Epithelial cell of proximal tubule (primary cell): ENCODE measurements at places on chromosomes 1 and 21. TPM values are rescaled to one million over a fixed set of nuclear protein-coding genes. Genes with fewer than 3 reads are reported as not detected.

COL8A2 gene
- total RNA-seq = 0.06 and 0.65 TPM in 2 replicates

RBM11 gene
- total RNA-seq = 0.23 and 1.0 TPM in 2 replicates

KIF26B gene
- total RNA-seq = 2.8 and 2.9 TPM in 2 replicates

KIF1B gene
- total RNA-seq = 16.6 and 20.9 TPM in 2 replicates

FCGR1A gene
- total RNA-seq = not detected in 2 replicates

PER3 gene
- 2.4 and 2.5 TPM in 2 replicates for total RNA-seq

RPE65 gene
- not detected in 2 replicates for total RNA-seq

AIM2 gene
- 0.29 TPM in 1 of 2 replicates, not detected in the other for total RNA-seq

LCE2A gene
- not detected in 2 replicates for total RNA-seq

SPRR4 gene
- total RNA-seq = not detected in 2 replicates

ZNF281 gene
- total RNA-seq = 17.4 and 18.0 TPM in 2 replicates

TDRD5 gene
- total RNA-seq = 0.06 and 0.43 TPM in 2 replicates

B4GALT2 gene
- 69.5 and 105 TPM in 2 replicates for total RNA-seq

GRCh38 chr1:158124999-158125398, 55.7 kb upstream of the CD1D start:
- peak; percentile 79 for DNase-seq

GRCh38 chr21:43716376-43717165, 2.4 kb upstream of the PDXK start:
- no peak for DNase-seq

- peak; percentile 9 for DNase-seq
These were observed 647.5 kb upstream of the CHRM3 start for GRCh38 chr1:238738892-238739291.

DNA sequence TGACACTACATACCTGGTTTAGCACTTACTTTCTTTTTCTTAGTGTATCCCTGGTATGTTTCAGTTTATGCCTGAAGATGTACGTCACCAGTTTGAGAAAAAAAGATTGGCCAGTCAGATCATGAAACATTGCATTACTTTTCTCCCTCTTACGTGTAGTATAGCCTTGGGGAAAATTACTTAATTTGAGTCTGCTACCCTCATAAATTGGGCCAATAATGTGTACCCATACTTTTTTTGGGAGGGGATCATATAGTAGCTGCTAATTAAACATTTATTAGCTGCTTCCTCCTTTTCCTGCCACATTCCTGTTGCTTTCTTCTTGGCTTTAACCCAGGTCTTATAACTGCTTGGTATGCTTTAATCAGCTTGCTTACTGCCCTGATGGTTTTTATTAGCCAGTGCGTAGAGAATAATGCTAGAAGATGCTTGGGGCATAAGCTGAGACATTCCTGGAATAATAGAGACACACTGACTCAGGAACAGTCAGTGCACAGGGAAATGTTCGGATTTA, 32.1 kb downstream of the RABGAP1L start:
- peak; percentile 78 for DNase-seq

DNA sequence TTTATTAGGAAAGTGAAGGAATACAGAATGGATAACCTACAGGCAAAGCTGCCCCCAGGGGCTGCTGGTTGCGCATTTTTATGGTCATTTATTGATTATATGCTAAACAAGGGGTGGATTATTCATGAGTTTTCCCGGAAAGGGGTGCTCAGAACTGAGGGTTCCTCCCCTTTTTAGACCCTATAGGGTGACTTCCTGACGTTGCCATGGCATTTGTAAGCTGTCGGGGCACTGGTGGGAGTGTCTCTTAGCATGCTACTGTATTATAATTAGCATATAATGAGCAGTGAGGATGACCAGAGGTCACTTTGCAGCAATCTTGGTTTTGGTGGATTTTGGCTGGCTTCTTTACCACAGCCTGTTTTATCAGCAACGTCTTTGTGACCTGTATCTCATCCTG, 5.9 kb upstream of the ASAP3 start:
- no peak for DNase-seq

- DNase-seq = peak; percentile 72
These were observed 24.1 kb downstream of the THRAP3 start for GRCh38 chr1:36248250-36248894.

DNA sequence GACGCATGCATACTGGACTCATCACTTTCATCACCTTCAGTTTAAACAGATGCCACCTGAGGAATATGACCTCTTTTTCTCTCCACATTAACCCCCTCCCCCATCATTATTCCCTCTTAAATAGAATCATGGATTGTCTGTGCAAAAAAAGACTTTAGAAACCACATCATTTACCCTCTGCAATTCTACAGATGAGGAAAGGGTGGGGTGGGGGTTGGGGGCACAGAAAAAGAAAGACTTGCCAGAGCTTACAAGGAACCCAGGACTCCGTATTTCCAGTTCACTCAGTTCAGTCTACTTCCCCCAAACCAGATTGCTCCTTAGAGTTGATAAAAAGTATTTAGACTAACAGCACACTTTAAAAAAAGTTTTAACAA, 26.2 kb upstream of the NFIA start:
- no peak for DNase-seq

GRCh38 chr1:177338376-177338775, 167.6 kb downstream of the BRINP2 start:
- no peak for DNase-seq

GRCh38 chr1:212158912-212159796, 123.6 kb downstream of the DTL start:
- no peak for DNase-seq

GRCh38 chr1:162719678-162720077, 70.8 kb upstream of the HSD17B7 start:
- DNase-seq = no peak

DNA sequence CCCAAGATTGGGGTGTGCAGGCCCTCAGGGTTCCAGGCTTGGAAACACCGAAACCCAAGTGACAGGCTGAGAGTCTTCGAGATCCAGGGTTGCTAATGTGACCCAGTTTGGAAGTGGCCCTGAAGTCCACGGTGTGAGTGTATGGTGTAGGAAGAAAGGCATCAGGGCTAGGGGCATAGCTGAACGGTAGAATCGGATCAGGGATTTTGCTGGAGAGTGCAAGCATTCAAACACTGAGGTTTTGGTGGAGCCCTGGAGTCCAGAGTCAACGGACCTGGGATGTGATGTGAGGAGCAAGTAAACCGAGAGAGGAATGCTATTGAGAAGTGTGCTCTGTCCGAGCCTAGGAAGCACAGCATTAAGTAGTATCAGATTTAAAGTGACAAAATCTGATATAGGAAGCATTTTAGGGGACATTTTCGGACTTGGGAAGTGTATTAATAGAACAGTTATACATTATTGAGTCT, 958 bp downstream of the NFYC start:
- no peak for DNase-seq

DNA sequence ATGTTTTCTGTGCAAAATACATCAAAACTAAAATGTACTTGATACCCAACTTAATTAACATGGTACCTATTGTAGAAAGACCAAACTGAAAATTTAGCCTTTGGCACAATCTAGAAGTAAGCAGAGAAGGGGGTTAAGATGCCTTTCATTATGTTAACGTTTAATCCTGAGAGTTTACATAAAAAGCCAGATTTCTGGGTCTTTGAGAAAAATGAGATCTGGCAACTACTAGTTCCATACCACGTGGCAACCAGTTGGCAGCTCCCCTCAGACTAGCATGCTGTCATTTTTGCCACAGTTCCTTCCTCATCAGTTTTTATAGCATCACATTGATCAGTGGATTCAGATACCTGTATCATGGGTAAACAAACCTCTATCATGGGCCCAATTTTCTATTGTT, 1.5 kb downstream of the RO60 start:
- DNase-seq = no peak

- no peak for DNase-seq
These were observed 547.2 kb downstream of the PLPP3 start for GRCh38 chr1:56032096-56032676.

DNA sequence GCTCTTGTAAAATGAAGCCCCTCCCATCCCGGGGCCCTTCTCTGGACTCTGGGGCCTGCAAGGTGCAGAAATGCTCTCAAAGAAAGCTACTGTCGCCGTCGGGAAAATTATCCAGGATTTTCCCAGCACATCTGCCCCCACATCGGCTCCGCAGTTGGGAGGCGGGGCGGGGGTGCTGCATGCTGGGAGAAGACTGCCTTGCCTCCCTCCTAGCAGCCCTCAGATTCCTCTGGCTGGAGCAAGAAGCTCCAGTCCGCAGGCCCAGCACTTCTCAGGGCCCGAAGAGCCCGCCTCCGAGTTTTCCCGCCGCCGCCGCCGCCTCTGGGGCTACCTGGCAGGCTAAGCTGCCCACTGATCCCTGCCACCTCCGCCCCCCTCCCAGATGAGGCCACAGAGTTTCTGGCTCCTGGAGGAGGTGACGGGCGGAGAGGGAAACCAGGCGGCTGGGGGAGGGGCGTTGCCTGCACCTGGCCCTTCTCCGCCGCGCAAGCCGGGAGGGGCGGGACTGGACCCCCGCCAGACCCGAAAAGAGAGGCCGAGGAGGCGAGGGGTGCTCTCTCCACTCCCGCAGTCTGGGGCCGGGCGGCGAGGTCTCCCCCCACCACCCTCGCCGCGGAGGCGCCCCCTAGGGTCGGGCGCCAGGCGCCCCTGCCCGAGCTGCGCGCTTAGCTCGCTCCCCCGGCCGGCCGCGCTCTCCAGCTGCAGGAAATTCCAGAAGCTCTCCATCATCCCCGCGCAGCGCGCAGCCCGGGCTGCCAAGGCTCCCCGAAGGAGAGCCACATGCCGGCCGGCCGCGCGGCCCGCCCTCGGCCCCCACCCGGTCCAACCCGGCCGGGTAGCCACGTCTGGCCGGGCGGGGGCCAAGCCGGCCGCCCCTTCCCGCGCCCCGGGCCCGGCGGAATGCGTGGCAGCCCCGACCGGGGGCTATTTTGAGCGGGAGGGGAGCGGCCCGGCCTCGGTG, 28.8 kb downstream of the AHDC1 start:
- DNase-seq = no peak

DNA sequence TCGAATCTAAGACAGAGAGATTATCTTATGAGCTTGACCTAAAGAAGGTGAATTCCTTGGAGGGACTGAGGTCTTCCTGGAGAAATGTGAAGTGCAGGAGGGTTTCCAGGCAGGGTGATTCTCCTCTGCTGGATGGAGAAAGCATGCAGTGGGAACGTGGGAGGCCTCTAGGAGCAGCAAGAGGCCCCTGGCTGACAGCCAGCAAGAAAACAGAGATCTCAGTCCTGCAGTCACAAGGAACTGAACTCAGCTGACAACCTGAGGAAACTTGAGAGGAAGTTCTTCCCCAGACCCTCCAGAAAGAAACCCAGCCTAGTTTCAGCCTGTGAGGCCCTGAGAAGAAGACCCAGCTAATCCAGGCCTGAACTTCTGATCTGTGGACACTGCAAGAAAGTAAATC, 345.9 kb downstream of the FAM72C start:
- no peak for DNase-seq

- DNase-seq = no peak
These were observed 27.1 kb downstream of the MPZL1 start for GRCh38 chr1:167748906-167749305.

DNA sequence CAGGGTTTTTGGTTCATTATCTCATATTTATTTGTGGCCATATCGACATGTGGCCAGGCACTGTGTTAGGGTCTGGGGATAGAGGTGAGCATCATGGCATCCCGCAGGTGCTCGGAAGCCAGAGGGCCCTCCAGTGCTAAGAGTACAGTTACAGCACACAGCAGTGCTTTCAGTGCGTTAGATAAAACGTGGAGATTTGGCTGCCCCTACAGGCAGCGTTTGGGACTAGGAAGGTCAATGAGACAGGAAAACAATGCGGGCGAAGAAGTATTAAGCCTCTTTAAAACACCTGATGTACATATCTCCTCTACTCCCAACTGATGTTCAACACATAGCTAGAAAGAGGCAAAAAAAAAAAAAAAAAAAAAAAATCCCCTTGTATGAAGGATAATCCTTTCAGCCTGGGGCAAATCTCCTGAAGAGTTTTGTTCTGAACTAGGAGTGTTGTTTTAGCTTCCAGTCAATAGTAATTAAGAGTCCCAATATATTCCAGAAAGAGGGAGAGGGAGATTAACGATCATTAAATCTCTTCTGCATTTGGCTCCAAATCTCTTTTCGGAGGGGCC, 80.1 kb downstream of the CAPZB start:
- no peak for DNase-seq

- DNase-seq = no peak
These were observed 7.9 kb downstream of the THBS3 start for GRCh38 chr1:155199792-155200191.
